ENCODE measurements at places on chromosomes 1 and 21. TPM values are rescaled to one million over a fixed set of nuclear protein-coding genes. Genes with fewer than 3 reads are reported as not detected.

Gene SPRR2B
- total RNA-seq = not detected

Gene ABCG1
- total RNA-seq = 3.4 TPM

Gene DNAI4
- 0.41 TPM for total RNA-seq

GRCh38 chr1:95778217-95778616 lies 544.2 kb downstream of the RWDD3 start:
- H3K4me1 ChIP-seq = no peaks in the 10 kb centered on the region
- H3K27ac ChIP-seq = no peak overlapping the region
- H3K27me3 ChIP-seq = no peaks in the 10 kb centered on the region
- no peak for DNase-seq
- no peaks in the 10 kb centered on the region for H3K36me3 ChIP-seq

- no peaks in the 10 kb centered on the region for H3K36me3 ChIP-seq
- no peaks in the 10 kb centered on the region for H3K4me1 ChIP-seq
- no peaks in the 10 kb centered on the region for H3K27me3 ChIP-seq
- no peak overlapping the region for H3K27ac ChIP-seq
- DNase-seq = no peak
Measured at GRCh38 chr1:174914991-174915390, 84.8 kb upstream of the CACYBP start.

DNA sequence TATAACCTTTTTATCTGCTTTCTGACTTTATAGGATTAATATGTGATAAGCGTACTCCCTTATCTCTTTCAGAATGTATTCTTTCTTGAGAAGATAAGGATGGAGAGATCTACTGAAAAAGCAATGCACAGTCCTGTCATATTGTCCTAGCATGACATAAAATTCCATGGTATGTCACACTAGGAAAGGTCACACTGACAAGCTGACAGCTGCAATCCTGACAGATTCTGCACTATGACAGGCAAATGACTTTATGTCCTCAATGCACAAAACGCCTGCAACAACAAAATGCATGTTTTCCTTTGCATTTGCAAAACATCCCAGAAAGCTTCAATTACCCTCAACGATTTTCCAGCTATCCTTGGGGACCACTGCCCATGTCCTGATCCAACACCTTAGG lies 393.8 kb downstream of the DSCAM start:
- H3K36me3 ChIP-seq = no peaks in the 10 kb centered on the region
- H3K4me3 ChIP-seq = no peak overlapping the region
- H3K4me1 ChIP-seq = no peaks in the 10 kb centered on the region
- H3K27ac ChIP-seq = no peak overlapping the region
- no peaks in the 10 kb centered on the region for H3K27me3 ChIP-seq

Data from gastrocnemius medialis (tissue), 4 donors.